ENCODE measurements at places on chromosomes 3 and 15. TPM values are rescaled to one million over a fixed set of nuclear protein-coding genes. Genes with fewer than 3 reads are reported as not detected.
A peak's percentile ranks its signal among the peaks of the same experiment; 100 is the strongest.

DNA sequence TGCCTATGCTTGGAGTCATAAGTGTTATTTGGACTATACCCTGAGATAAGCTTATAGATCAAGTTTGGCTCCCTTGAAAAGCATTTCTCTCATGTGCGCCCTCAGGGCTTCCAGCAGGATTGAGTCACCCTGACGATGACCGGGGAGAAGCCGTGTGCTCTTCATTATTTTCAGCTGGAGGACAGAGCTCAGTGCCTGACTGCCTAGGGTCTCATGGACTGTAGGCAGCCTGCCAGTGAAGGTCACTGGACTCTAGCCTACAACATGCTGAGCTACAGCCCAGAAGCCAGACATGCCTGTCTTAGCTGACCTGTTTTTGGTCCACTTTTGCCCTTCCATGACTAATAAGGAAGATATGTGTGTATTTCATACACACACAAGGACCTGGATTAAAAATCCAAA is 31.6 kb upstream of the NUDT16 start:
- peak; percentile 62 for DNase-seq

CLDN16 gene
- total RNA-seq, result 0.43 TPM

GRCh38 chr3:153596401-153596800 is 434.4 kb downstream of the RAP2B start:
- no peak for DNase-seq

SCG5 gene
- 17.7 TPM for total RNA-seq

- peak; percentile 85 for DNase-seq
These were observed 108.5 kb upstream of the PFN2 start for GRCh38 chr3:150079029-150079739.

DNA sequence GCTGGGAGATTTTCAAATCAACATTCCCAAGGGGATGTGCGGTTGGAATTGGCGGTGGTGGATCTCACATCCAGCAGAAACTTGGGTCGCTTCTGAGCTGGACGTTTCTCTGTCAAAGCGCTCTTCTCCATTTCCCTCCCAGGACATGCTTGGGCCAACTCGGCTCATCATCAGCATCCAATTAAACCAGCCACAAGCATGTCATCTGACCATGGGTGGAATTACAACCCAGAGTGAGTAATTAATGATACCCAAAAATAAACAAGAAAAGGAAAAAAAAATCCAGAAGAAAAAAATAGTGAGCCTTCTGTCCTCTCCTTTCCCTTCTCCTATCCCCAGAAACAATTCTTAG is 111.2 kb downstream of the XXYLT1 start:
- DNase-seq, result no peak

DNA sequence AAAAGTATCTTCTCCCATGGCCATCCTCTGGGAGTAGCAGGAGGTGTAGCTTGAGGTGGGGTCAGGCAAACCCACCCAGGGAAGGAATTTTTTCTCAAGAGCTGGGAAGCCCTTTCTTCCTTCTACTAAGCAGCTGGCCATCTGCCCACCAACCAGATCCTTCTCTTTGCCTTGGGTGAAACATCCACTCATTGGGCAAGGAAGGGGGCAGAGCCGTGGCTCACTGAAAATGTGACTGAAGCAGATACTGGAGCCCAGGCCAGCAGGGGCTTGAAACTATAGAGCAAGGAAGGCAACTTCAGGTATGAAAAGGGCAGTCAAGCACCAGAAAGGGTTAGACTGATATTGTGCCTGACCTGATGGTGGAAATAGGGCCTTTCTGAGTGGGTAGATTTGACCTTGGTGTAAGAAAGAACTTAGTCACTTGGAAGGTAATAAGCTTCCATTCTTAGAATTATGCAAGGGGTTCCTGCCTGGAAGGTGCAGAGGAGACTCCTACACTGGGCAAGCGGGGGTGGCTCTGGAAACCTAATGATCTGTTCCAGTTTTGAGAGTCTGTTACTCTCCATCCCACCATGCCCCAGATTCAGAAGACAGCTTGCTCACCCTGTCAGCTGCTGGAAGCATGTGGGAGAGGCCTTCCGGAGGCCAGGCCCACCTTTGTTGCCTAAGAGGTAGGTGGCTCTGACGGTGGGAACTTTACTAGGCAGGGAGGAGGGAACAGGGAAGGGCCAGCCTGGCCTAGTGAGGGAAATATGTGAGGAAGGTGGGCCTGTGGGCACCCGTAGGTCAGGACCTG is 22.0 kb upstream of the PLA2G4E start:
- no peak for DNase-seq

UROC1 gene
- total RNA-seq, result under 0.01 TPM

DNA sequence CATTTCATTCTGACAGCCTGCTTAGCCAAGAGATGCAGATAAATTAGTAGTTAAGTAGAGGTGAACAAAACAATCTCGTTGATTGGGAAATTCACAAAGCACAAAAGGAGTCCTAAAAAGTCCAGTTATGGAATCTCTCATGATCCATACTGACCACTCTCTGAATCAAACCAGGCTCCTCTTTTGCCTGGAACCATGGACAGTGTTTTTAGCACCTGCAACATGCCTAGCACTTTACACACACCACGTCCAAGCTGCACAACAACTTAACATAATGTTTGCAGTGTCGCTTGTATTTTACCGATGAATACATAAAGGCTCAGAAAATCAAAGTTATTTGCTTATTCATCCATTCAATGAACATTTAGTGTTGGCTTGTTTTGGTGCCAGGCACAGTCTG is 101.8 kb upstream of the ST8SIA2 start:
- DNase-seq, result no peak

- no peak for DNase-seq
These were observed 35.2 kb downstream of the RNF13 start for GRCh38 chr3:149848238-149848637.

RHOV gene
- under 0.01 TPM for total RNA-seq

Data from fibroblast of villous mesenchyme (primary cell).